Hippocampal formation (tissue), 2 donors: ENCODE measurements at places on chromosomes 2 and 18.

- no peak for DNase-seq
Measured at GRCh38 chr18:79508565-79509535, 113.1 kb downstream of the NFATC1 start.

DNA sequence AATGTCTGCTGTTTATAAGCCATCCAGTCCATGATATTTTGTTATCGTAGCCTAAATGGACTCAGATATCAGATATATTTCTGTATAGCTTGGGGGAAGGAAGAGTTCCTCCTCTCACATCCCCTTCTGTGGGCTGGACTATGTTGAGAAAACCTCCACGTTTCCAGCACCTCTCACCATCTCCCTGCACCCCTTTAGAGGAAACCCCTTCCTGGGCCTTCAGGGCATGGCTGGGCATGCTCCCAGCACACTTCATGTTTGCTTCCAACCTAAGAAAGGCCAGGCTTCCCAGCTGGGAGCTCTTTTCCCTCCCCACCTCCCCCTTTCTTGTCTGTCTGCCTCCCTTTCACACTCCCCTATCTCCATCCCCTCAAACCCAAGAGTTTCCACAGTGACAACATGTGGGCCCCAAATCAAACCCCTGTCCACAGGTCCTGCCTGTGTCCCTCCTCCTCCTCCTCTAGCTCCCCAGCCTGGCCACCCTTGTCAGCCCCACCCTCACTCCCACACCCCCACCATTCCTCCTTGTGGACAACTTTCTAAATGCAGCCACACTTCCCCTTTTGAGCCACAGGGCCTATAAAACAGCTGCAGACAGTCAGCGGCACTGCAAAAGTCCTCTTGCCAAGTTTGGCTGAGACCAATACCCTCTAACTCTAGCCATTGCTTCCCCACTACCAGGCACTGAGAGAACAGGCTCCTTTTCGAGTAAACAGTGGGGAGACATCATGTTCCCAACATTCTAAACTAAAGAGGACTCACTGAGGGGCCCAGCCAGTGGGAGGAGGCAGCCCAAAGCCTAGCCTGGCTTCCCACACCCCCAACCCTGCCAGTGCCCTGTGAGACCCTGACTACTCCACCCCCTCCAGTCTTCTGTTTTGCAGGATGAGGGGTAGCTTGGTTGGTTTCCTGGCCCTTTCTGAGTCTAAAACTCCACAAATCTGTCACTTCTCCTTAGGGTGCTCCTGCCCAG is 120.5 kb downstream of the ZFP36L2 start:
- DNase-seq = peak; percentile 39

DNA sequence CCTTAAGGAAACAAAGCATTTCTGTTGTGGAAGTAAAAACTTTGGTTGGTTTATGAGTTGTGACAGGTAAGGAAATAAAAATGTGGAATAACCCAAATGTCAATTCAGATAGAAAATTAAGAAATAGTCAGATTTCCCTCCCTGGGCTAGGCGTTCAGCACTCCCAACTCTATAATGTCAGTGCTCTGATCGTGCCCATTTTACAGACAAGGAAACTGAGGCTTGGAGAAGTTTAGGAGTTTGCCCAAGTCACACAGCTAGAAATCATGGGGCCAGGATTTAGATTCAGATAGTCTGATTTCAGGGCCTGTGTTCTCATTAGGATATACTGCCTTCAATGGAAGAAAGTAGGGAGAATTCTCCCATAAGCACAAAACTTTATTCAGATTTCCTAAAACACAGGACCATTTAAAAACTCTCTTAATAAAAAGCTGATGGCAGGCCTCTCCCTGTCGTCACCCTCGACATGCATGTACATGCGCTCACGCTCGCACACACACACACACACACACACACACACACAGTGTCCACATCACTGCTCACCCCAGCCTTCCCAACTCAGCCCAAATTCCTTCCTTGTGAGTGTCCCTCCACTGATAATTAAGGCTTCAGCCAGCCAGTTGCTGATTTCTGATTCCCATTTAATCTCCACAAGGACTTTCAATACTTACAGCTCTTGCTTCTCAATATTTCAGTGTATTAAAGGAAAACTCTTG is 49.1 kb upstream of the SLC14A2 start:
- no peak for DNase-seq

DNA sequence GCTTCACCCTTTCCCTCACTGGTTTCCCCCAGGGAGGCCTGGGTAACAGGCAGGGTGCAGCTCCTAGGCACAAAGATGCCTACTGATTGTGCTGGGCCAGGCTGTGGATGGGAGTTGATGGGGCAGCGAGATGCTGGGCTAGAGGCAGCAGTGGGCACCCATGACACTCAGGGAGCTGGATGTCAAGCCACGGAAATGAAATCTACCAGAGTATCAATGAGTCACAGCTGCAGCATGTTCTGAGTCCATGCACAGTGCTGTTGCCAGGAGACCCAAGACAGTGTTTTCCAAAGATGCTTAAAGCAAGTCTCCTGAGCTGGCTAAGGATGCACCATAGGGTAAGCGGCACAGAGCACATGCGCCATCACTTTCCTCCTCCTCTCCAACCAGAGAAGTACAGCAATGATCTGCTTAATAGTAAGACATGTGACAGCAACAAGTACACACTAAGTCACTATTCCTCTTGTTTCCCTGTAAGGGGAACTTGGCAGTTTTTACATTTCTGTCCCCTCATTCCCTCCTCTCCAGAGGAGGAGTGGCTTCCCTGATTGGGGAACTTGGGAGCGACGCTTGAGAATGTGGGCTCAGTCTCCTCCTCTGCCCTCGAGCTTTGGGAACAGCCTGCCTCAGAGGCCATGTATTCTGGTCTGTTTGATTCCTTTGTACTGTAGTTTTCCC is 57.2 kb downstream of the CDC42EP3 start:
- DNase-seq = no peak

DNA sequence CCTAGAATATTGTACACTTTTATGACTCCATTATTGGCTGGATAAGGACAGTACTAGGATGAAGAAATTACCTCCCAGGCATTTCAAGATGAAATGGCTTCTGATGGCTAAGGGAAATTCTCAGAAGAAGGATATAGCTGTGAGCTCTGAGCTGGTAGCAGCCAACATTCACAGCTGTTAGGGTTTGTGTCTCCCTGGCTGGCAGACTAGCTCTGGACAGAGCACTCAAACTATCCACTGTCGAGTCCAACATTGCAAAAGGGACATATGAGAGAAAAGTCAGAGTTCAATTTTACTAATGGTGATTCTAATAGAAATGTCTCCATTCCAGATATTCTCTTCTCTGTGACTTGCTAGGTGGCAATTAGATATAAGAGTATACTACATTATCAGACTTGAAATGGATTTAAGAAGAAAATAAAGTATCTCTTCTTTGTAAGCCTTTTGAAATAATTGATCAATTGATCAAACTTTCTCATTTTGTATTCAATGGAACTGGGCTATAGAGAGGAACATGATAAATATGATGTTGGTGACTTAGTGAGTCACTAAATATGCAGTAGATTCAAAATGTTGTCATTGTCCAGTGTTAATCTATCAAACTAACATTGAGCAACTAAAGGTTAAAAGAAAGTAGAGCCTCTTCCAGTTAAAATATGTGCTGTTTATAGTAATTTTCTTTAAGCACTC is 1920.3 kb downstream of the SUCLG1 start:
- no peak for DNase-seq

DNA sequence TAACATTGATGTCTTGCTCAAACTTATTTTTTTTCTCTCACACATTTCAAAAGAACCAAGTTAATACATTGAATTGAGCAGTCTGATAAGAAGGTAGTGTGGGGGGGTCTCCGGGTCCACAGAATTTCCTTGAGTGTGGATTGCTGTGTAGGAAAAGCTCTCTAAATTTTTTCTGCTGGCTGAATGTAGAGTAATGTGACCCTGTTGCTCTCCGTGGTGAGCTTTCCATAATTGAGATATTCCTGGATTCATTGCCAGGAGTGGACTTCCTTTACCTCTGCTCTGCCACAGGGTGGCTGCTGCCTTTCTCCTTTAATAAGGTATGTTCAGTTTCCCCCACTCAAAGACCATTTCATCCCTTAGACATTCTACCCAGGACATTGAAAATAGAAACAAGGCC is 50.9 kb downstream of the PKP4 start:
- no peak for DNase-seq

DNA sequence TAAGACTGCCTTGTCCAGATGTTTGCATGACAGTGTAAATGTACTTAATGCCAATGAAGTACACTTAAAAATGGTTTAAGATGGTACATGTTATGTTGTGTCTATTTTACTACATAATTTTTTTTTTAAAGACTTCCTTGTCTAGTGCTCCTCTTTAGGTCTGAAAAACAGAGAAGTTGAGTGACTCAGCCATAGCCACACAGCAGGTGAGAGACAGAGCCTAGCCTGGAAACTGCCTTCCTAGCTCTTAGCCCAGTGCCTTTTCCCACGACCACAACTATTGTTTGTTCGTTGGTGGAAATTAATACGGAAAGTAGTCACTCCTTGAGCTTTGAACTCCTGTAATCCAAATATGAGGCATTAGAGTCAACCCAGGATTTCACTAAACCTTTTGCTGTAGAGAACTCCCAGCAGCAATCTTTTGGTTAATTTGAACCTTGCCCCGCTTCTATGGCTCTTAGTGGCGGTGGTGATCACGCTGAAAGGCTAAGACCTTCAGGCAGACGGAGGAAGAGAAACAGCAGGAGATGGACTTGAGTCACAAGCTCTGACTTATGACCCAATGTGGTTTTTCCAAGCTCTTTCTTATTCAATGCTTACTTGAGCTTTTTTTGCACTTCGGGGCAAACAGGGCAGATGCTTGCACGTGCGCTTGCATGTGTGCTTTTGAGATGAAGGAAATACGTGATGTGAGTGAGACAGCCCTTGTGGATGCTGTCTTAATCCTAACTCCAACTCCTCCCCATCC is 21.2 kb downstream of the TRIB2 start:
- DNase-seq = no peak

- no peak for DNase-seq
Measured at GRCh38 chr2:101120124-101120996, 30.8 kb downstream of the TBC1D8 start.

DNA sequence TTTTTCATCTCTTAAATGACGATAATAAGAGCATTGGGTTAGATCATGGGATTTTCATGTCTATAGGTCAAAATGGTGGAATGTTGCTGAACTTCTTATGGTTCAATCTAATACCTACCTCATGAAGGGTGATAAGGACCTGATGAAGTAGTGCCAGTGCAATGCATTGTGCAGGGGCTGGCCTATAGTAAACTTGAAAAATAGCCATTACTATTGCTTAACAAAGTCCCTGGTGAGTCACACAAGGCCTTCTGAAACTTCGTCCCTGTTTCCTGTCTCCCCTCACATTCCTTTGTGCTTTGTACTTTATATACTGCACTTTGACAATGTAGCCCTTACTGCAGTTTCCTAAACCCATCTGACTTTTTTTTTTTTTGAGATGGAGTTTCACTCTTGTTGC is 515.9 kb downstream of the SLC4A3 start:
- DNase-seq = no peak

GRCh38 chr2:151857650-151858049 is 29.4 kb upstream of the ARL5A start:
- no peak for DNase-seq

GRCh38 chr2:100683231-100683630 is 120.4 kb downstream of the PDCL3 start:
- DNase-seq = no peak

- DNase-seq = no peak
Measured at GRCh38 chr2:215811409-215812345, 201.7 kb downstream of the MREG start.

DNA sequence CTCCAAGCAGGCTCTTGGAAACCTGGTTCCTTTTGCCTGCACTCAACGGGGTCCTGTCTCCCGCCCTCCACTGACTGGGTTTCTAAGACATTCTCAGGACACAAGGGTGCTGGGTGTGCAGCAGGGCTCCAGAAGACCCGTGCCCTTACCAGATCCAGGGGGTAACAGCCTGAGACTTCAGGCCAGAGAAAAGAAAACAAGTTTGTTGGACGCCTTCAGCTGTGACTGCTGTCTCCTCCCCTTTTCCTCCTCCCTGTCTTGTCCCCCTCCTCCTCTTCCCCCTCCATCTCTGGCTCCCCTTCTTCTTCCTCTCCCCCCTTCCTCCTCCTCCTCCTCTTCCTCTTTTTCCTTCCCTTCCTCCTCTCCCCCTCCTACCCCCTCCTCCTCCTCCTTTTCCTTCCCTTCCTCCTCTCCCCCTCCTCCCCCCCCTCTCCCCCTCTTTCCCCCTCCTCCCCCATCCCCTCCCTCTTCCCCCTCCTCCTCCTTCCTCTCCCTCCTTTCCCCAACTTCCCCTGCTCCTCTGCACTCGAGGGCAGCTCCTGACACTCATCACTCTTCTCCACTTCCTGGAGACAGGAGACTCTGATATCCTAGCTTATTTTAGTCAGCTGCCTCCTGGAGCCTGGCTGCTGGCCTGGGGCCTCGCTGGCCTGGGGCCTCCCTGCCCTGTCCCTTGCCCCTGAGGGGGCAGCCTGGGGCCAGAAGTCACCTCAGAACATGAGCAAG is 12.4 kb downstream of the ADRA2B start:
- no peak for DNase-seq

DNA sequence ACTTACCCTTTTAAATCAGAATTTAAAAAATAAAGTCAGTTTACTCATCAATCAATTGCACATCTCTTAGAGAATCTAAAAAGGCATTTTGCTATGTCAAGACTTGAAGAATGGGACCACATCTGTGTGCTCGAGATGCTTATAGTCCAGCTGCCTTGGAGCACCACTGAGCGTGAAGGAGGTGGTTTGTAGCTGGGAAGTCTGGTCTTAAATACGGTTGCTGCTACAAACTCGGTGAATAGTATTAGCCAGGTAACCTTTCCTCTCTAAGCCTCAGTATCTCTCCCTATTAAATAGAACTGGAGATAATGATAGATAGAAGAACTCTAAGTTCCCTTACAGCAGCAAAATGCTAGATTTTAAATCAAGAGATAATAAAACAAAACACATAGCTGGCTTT is 289.7 kb downstream of the TRIB2 start:
- DNase-seq = no peak

- no peak for DNase-seq
Measured at GRCh38 chr2:151051574-151052220, 210.0 kb downstream of the RBM43 start.

DNA sequence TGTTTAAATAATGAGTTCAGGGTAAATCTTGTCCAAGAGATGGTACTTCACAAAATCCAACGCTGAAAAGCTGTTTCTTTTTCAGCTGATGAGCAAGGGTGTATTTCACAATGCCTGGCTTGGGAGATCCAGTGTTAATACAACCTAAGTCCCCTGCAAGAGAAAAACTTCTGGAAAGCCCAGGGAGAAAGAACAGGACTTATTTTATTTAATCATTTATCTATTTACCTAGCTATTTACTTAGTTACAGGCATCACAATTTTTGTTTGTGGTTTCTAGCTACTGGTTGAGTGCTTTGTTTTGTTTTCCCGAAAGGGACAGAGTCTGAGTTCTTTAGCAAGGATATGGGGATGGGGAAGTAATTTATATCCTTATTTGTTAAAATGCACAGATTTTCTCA is 598.2 kb upstream of the SYT4 start:
- DNase-seq = no peak

DNA sequence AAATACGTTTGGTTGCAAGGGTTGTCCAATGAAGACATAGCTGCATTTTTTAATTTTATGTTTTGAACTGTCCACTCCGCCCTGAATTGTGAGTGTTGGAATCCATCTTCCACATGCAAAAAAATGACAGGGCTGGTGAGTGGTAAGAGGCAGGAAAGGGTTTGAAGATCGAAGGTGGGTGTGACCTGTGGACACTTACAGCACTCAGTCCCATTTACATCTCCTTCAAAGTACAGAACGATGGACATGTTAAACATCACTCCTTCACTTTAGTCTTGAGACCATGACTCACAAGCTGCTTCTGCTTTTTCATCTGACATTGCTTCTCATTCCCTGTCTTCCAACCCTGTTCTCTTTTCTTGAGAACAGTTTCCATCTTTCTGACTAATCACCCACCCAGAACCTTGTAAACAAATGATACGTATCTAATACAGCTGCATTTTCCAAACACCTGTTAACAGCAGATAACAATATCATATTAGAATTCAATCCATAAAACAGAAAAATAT is 179.3 kb downstream of the ZNF516 start:
- no peak for DNase-seq
